ENCODE measurements at places on chromosomes 11 and 22.

DNA sequence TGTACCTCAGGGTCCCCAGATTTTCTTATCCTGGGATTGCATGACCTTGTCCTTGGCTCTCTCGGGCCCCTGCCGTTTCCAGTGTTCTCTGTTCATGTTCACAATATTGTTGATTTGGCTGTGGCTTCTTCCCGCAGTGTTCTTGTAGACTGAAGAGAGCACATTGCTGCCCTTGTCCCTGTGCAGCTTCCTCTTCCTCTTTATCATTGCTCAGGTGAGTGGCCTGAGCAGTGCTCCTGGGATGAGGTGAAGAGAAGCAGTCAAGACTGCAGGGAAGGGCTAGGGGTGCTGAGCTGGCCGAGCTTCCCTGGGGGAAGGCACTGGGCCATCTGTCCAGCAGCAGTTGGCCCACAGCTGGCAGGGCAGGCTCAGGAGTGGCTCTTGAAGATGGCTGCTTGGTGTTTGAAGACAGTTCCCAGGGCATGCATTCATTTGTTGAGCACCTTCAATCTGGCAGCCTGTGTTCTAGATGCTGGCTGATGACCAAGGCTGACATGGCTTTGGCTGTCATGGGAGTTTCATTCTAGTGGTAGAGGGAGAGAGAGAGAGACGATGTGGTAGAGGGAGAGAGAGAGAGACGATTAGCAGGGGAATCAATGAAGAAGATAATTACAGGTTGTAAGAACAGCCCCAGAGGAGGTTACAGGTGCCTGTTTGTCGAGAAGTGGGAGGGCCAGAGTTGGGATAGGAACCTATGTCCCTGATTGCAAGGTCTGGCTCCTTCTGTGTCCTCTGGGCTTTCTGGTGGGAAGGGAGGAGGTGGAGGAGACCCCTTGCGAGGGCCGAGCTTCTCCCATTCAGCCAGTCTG is 17.4 kb downstream of the BMAL1 start:
- DNase-seq, result no peak

- DNase-seq, result peak; percentile 53
Observed at GRCh38 chr22:37661160-37661924, 2.8 kb downstream of the PDXP start.

GRCh38 chr11:134235399-134235798 is 10.9 kb downstream of the VPS26B start:
- DNase-seq, result no peak

DNA sequence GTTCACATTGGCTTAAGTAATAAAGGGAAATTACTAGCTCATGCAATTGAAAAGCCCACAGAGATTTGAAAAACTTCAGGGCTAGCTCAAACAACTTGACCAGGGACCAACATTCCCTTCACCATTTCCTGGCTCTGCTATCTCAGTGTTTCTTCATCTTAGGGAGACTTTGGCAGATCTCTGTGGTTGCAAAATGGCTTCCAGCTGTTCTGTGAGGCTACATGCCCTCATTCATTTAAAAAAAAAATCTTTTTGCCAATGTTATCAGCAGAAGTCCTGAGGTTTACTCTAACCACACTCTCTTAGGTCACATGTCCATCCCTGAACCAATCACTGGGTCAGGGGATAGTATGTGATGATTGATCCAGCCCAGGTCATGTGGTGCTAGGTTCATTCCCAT is 13.9 kb upstream of the RASSF10 start:
- no peak for DNase-seq

DNA sequence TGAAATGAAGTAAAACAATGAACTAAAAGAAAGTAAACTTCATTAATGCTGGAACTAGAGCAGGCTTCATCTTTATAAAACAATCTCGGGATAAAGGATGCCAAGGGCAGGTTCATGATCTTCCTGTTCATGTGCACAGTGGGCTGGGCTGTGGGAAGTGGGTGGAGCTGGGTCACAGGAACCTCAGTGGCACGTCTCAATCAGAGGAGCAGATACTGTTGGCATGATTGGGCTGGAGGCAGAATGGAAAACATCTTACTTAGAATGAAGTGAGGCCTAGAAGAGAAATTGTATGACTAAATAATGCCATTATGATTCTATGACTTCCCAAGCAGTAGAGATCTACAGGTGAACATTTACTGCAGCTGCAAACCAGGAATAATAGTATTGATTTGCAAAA is 45.4 kb upstream of the CALCB start:
- DNase-seq, result no peak

DNA sequence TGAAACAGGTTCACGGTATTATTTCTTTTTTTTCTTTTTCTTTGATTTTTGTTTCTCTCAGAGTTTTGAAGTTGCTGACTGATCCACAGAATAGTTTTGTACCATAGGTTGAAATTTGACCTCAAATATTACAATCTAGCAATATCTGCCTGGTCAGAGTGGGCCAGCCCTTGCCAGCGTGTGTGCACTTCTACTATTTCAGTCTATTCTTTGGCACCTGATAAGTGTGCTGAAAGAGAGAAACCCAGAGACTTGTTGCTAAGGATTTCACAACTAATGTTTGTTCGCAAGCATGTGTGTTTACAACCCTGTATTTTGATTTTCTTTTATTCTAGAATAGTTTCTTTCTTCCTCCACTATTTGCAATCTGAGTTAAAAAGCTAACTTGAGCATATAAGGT is 1125.2 kb upstream of the CNTN5 start:
- DNase-seq, result no peak

DNA sequence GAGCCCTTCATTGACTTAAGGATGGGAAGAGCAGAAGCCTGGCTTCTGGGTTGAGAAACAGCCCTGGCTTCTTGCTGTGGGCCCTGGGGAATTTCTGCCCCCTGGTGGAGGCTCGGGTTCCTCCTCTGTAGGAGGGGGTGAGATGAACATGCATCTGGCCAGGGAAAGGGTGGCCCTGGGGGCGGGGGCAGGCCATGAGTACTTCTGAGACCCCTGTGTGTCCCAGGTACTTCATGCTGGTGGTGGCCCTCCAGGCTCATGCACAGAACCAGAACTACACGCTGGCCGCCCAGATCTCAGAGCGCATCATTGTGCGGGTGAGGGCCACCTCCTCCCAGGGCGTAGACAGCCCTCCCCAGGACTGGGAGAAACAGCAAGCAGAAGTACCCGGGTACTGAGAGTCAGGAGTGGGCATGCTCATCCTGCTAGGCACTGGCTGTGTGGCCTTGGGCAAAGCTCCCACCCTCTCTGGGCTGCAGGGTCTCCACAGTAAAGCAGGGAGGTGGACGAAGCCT is 15.8 kb downstream of the TMEM258 start:
- peak; percentile 37 for DNase-seq

- no peak for DNase-seq
Observed at GRCh38 chr11:116644201-116644940, 128.4 kb downstream of the BUD13 start.

DNA sequence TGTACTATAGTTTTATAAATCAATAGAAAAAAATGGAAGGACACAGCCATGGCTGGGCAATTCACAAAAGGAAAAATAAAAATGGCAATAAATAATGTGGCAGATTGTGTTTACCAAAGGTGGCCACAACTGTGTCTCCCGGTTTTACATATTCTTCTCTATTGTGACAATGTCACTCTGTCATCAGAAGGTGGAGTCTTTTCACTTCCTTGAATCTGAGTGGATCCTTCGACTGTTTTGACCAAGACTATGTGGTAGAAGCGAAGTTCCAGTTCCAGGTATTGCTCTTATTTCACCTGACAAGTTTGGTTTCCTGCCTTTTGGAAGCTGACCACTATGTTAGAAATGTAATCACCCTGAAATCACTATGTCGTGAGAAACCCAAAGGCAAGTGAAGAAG is 31.0 kb upstream of the HSD17B12 start:
- no peak for DNase-seq
